ENCODE measurements at places on chromosomes 2 and 18.
A peak's percentile ranks its signal among the peaks of the same experiment; 100 is the strongest.

GRCh38 chr2:121015971-121016485 lies 269.0 kb downstream of the TFCP2L1 start:
- DNase-seq, result no peak

DNA sequence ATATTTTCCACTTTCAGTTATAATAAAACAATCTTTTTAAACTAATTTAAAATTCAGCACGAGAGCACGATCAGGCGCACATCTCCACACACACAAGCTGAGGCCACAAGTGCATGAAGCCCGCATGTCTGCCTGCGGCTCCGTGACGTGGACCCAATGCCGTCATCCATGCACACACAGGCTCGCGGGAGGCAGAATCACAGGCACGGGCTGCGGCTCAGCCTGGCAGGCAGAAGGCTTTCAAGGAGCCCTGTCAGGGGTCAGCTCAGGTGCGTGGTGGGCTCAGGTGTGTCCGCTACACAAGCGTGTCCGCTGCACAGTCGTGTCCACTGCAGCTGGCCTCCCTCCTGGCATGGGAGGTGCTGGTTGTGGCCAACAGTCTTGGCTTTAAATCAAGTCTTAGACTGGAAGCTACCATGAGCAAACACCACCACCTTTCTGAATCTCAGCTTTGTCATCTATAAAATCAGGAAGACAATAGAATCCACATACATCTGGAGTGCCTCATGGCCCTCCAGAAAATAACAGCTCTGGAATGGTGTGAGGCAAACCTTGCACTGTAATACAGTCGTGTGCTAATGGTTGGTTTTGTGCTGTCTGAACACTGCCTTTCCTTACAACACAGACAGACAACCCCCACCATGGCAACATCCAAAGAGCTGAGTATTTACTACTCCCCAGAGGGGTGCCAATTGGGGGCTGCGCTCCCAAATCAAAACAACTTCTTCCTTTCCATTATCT lies 210.1 kb downstream of the NDUFA10 start:
- DNase-seq, result no peak

DNA sequence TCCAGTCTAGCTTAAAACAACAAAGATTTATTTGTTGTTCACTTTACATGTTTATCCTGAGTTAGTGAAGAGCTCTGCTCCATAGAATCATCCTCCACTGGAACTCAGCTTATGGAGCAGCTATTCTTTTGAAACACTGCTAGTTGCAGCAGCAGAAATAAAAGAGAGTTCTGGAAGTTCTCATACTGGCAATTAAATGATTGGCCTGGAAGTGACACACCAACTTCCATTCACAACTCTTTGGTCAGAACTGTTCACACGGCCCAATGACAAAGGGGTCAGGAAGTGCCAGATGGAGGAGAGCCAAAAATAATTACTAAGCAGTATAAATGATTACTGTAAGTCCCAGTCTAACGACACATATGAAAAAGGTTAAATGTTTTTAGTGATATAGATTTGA lies 39.1 kb downstream of the FBXO11 start:
- no peak for DNase-seq

DNA sequence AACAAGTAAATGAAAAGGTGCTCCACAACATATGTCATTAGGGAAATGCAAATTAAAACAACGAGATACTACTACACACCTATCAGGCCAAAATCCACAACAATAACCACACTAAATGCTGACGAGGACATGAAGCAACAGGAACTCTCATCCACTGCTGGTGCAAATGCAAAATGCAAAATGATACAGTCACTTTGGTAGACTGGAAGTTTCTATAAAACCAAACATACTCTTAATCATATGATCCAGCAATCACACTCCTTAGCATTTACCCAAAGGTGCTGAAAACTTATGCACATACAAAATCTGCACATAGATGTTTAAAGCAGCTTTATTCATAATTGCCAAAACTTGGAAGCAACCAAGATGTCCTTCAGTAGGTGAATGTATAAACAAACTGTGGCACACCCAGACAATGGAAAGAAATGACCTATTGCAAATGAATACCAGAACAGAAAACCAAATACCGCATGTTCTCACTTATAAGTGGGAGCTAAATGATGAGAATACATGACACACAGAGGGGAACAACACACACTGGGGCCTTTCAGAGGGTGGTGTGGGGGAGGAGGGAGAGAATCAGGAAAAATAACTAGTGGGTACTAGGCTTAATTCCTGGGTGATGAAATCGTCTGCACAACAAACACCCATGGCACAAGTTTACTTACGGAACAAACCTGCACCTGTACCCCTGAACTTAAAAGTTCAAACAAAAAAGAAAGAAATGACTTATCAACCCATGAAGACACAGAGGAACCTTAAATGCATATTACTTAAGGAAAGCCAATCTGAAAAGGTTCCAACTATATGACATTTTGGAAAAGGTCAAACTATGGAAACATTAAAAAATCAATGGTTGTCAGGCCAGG lies 80.4 kb downstream of the ASXL2 start:
- no peak for DNase-seq

GRCh38 chr2:224268441-224268840 lies 133.5 kb downstream of the FAM124B start:
- no peak for DNase-seq

GRCh38 chr2:216761133-216761532 lies 65.8 kb upstream of the IGFBP5 start:
- DNase-seq, result no peak

DNA sequence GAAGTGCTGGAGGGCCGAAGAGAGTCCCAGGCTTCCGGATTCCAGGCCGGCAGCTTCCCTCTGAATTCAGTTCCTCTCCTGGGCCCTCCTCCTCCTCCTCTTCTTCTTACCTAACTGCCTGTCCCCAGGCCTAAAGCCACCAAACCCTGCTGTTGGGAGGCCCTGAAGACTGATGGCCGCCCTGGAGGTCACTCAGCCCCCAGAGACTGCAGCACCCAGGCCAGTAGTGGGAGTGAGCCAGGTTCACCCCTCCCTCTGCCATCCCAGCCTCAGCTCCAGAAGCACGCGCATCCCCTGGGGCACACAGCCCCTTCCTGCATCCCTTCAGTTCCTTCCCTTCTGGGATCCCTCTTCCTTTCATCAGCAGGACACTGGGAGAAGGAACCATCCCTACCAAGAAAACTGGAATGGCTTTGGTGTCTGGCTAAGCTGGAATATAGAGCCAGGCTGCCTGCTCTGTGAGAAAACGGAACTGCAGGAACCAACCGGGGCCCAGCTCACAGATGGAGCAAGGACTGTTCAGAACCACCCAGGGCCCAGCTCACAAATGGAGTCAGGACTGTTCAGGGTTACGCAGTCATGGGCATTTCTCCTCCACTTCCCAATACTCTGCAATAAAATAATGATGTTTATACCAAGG lies 127.4 kb downstream of the NDUFA10 start:
- DNase-seq, result no peak

GRCh38 chr2:48319863-48320262 lies 210.1 kb upstream of the STON1 start:
- no peak for DNase-seq

GRCh38 chr2:171516793-171517192 lies 5.5 kb upstream of the CYBRD1 start:
- no peak for DNase-seq

DNA sequence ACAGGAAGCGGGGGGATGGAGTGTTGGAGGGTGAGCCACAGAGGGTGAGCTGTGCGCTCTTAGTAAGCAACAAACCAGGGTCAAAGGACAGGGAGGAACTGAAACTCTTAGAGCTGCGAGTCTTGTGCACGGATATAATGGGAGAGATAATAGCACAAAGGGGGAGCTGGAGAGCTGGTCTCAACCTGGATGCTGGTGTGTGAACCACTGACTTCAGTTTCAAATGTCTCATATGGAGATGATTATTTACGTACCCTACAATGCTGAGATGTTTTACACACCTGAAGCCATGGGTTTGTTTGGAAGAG lies 35.9 kb downstream of the PTGR3 start:
- peak; percentile 23 for DNase-seq

- no peak for DNase-seq
Measured at GRCh38 chr2:239291475-239292350, 109.1 kb downstream of the HDAC4 start.

GRCh38 chr18:13124411-13124810 lies 94.1 kb upstream of the LDLRAD4 start:
- DNase-seq, result no peak

DNA sequence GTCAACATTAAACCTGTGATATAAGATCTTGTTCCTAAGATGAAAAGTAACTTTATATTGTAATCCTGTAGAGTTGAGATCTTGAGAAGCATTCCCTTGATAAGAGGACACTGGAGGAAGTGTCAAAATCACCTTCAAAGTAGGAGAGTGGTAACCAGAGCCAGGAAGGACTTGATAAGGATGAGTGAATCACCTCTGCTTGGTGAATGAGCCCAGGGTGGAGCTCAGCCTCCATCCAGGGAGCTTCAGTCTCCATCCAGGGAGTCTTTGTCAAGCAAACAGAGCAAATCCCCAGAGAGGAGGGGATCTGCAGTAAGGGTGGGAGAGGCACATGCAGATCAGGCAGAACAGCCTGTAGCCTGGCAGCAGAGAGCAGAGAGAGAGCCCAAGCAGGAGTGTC lies 167.1 kb upstream of the SIX2 start:
- DNase-seq, result no peak

- no peak for DNase-seq
Measured at GRCh38 chr2:1701020-1701419, 43.3 kb downstream of the PXDN start.

- DNase-seq, result no peak
Measured at GRCh38 chr2:149451417-149452165, 121.2 kb downstream of the LYPD6 start.

- DNase-seq, result no peak
Measured at GRCh38 chr18:80065705-80066104, 31.5 kb downstream of the RBFA start.

- DNase-seq, result no peak
Measured at GRCh38 chr2:126212735-126213134, 443.2 kb upstream of the GYPC start.

DNA sequence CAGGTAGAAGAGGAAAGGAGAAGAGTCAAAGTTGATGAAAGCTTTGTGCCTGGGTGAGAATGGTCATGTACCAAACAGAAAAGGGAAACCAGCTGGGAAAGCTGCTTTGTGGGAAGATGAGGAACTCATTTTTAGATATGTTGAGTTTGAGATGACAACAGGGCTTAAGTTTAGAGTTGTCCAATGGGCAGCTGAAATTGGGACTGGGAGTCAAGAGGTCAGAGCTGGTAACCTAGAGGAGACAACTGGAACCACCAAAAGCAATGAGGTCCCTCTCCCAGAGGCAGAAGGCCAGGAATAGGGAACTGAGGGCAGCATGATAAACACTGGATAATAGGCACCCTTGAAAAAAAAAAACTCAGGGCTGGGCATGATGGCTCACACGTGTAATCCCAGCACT lies 48.8 kb downstream of the SLC4A1AP start:
- DNase-seq, result no peak

DNA sequence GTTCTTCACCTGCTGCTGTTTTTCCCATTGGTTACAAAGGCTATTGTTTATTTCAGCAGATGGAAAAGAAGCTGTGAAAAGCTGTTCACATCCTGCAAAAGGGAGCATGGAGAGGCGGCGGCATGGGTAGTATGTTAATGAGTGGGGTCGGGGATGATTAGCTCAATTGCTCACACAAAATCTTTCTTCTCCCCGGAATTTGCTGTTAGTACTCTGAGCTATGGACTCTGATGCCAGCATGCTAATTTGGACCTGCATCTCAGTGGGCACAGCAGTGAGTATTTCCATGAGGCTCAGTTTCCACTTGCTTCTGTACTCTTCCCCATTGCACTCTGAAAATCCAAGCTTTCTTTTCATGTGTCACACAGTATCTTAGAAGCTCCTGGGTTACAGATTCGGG lies 61.6 kb downstream of the DNER start:
- DNase-seq, result no peak

DNA sequence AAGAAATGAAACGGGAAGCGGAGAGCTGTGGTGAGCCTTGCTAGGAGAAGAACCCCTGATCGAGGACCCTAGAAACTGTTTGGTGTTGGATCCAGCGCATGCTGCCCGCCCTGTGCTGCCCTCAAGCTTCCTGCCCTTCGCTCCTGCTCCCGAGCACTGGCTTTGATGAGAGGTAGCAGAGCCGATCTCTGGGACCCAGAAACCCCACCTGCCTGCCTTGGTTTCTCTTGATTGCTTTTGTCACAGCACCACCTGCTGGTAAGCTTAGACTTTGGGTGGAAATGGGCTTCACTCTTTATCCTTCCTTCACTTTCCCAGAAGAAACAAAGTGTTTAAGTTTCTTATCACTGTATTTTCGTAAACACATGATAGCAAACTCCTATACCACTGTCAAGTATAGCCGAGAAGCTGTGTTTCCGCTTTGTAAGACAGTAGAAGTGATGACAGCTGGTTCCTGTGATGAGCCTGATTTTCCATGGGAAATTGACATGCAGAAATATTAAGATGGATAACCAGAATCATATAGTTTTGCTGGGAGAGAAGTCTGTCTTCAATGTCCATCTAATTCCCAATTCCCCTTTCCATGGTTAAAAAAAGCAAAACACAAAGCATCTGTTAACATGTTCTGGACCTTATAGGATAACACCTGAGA lies 267.4 kb downstream of the PHLPP1 start:
- DNase-seq, result peak; percentile 69

DNA sequence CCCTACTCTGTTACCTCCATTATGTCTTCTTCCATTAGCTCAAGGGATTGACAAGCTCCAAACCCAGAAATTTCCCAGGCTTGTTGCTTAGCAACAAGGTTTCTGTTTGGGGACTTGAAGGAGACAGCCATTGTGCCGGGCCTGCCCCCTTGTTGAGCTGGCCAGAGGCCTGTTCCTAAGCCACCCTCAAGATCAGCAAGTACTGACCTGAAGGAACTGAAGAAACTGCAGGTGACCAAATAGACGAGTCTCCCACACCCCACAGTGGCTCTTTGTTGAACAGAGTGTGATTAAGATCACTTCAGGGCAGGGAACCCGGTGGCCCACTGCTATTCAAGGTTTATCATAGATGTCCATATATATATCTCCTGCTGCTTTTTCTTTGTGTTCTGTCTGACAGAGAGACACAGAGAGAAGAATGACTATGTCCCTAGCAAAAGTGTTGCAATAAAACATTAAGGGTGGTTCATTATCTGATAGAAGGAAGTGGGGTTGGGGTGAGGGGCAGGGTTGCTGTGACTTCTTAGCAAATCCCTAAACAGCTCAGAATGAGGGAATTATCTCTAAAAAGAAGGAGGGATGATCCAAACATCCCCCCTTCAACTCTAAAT lies 69.2 kb downstream of the RNF144A start:
- DNase-seq, result no peak

- no peak for DNase-seq
Measured at GRCh38 chr2:125280265-125280664, 1255.2 kb downstream of the CNTNAP5 start.
